ENCODE measurements at places on chromosomes 6 and 20.

GRCh38 chr20:43188861-43189553 is 699 bp downstream of the PTPRT start:
- no peak for DNase-seq

DNA sequence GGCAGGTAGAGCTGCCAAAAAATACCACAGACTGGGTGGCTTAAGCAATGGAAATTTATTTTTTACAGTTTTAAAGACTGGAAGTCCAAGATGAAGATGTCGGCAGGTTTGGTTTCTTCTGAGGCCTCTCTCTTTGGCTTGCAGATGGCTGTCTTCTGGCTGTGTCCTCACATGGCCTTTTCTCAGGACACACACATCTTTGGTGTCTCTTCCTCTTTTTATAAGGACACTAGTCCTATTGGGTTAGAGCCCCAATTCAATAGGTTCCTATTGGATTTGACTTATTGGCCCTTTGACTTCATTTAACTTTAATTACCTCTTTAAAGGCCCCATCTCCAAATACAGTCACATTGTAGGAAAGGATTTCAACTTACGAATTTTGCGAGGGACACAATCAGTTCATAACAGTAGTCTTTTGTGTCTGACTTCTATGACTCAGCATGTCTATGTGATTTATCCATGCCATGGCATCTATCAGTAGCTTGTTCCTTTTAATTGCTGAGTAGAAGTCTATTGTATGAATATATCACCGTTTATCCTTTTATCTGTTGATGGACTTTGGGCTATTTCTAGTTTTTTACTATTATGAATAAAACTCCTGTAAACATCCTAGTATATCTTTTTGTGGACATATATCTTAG is 11.0 kb upstream of the TCP11 start:
- DNase-seq, result no peak

DNA sequence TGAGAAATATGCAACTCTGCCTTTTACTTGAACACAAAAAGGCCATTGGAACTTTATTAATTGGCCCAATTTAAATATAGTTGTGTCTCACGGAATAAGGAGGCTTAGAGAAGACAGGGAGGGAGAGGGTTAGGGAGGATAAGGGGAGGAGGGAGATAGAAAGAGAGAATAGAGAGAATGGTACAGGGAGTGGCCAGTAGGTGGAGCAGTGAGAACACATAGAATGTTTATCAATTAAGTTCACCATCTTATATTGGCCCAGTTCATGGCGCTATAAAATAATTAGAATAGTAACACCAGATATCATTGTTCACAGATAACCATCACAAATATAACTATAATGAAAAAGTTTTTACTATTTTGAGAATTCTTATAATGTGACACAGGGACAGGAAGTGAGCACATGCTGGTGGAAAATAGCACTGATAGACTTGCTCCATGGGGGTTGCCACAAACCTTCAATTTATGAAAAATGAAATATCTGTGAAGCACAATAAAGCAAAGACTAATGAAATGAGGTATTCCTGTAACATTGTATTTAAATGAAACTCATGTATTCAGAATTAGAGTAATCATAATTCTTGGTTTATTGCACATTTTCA is 374.1 kb upstream of the MANEA start:
- peak; percentile 47 for DNase-seq

DNA sequence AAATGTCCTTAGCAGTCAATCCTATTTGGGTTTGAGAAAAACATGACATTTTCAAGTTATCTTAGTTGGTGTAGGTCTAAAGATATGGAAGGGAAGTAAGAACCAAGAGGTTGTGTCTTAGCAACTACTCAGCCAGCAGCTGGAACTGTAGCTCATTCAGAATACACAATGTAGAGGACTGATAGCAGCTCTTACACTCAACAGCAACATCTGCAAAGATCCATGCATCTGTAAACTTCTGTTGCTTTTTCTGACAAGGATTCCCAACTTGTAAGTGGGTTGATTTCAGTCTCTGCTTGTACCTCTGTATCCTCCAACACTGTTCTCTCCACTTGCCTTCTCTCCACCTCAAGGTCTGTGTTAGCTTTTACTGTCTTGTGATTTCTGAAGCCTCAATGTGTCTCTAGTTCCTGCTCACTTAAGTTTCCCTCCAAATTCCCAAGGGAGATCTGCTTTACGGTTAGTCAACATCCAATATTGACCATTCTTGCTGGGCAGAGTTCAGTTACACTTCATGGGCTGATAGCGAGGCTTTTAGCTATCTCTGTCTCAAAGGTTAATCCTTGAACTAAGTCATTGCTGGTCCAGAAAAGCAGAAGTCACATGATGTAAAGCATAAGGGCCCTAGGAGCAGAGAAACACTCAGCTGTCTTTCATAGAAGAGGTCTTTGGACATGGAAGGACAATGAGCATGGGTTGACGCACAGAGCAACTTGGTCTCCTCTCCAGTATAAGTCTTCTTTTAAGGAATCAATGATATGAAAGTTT is 71.6 kb upstream of the LGSN start:
- no peak for DNase-seq

- no peak for DNase-seq
These were observed 160.1 kb downstream of the ZFAND3 start for GRCh38 chr6:37979392-37980221.

GRCh38 chr6:166795879-166796278 is 160.5 kb downstream of the RNASET2 start:
- no peak for DNase-seq

DNA sequence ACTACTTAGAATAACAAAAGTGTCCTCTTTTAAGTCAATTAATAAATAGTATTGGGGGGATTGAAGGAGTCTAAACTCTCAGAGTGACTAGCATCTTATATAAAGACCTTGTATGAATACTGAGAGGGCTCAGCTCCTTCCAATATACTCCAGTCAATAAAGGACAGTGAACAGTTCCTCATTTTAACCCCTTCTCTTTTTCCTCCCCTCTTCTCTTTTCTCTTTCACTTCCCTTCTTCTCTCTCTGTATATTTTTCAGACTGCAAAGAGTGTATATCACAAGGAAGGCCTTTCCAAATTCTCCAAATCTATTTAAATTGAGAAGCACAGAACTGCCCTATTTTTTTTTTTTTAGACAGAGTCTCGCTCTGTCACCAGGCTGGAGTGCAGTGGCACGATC is 99.5 kb downstream of the CD164 start:
- no peak for DNase-seq

- DNase-seq, result no peak
These were observed 324.5 kb downstream of the SOX4 start for GRCh38 chr6:21918041-21918440.

DNA sequence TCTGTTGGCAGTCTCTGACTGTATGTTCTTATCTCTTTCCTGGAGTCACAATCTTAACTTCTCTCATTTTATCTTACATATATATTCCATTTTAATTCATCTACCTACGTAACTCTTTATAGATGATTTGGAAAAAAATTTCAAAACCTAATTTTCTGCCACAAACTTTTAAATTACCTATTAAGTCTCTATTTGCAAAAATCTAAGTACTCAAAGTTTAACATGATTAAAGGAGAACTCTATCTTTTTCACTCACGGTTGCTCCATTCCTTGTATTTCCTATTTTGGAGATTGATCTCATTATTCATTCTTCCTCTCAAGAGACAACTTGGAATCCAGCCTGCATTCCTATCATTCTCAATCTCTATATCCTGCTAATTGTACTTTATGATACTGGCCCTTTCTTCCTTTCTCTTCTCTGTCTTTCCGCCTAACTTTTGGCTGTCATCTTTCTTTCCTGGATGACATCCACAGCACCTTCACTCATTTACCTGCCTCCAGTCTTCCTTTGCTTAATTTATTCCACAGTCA is 1071.1 kb upstream of the CITED2 start:
- no peak for DNase-seq

GRCh38 chr6:168619560-168620314 is 178.8 kb downstream of the SMOC2 start:
- peak; percentile 53 for DNase-seq

- DNase-seq, result no peak
These were observed 585.6 kb downstream of the DHX35 start for GRCh38 chr20:39547546-39548408.

GRCh38 chr20:6562111-6562510 is 205.4 kb upstream of the BMP2 start:
- DNase-seq, result no peak

- no peak for DNase-seq
These were observed 24.5 kb upstream of the POPDC3 start for GRCh38 chr6:105204331-105204730.

DNA sequence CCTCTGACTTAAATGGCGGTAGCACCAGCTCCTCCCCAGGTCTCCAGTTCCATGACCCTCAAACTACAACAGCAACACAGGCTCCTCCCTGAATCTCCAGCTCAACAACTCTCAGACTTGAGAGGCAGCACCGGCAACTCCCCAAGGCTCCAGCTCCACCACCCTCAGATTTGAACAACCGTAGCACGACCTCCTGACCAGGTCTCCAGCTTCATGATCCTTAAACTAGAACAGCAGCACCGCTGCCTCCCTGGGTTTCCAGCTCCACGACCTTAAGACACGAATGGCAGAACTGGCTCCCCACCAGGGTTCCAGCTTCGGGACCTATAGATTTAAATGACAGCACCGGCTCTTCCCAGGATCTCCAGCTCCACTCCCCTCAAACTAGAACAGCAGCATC is 325.8 kb downstream of the PREX1 start:
- no peak for DNase-seq

DNA sequence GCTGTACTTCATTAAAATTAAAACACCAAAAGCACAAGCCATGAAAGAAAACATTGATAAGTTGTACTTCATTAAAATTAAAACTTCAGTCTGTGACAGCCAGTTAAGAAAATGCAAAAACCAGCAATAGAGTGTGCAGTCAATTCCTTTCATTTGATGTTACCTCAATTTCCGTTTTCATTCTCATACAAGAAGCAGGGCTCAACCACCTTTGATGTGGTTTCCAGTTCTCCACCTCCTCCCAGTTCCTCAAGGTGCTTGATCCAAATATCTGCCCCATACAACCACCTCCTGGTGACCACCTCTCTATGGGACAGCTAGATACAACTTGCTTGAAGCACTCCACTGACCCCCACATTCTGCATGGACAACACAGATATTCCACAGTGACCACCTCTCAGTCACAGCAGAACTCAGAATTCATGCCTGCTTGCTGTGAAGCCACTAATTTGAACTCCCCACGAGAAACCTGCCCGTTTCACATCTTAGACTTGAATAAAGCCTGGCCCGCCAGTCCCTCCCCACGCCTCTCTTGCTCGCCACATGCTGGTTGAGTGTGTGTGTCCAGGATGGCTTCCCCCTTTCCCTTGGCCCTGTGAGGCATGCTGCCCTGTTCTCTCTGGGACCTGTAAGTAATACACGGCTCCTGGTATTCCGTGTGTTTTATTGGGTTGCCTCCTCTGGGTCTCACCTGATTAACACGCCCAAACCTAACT is 66.1 kb downstream of the FAM50B start:
- no peak for DNase-seq

GRCh38 chr6:43885399-43886066 is 115.5 kb downstream of the VEGFA start:
- no peak for DNase-seq

GRCh38 chr20:36310215-36310981 is 4.3 kb downstream of the DLGAP4 start:
- no peak for DNase-seq

- peak; percentile 24 for DNase-seq
These were observed 94.1 kb upstream of the KCNG1 start for GRCh38 chr20:51116765-51117686.

GRCh38 chr20:14197097-14197496 is 140.3 kb downstream of the FLRT3 start:
- no peak for DNase-seq

- no peak for DNase-seq
These were observed 358.9 kb downstream of the CENPW start for GRCh38 chr6:126698732-126699240.

GRCh38 chr6:15287670-15288375 is 42.0 kb downstream of the JARID2 start:
- no peak for DNase-seq

GRCh38 chr6:37491830-37492208 is 7.9 kb downstream of the CCDC167 start:
- no peak for DNase-seq

DNA sequence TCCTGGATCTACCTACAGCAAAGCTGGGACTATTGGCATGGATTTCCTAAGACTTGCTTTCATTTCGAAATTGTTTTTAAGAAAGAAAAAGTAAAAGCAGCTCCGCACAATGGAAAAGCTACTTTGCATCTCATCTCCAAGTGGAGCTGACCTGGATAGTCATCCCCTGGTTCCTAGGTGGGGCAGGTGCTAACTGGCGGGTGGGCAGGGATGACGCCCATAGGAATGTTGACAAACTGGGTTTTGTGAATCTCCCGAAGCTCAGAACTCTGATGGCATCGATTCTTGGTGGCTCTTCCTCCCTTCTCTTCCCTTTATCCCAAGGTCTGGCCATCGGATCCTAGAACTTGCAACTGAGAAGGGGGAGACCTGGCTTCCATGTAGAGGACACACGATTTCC is 12.4 kb upstream of the EZR start:
- no peak for DNase-seq

- no peak for DNase-seq
These were observed 44.3 kb upstream of the BCLAF1 start for GRCh38 chr6:136333824-136334464.

- DNase-seq, result no peak
These were observed 56.0 kb downstream of the BCAS1 start for GRCh38 chr20:54014293-54014926.

- DNase-seq, result no peak
These were observed 2.8 kb downstream of the EBF4 start for GRCh38 chr20:2695206-2695983.

DNA sequence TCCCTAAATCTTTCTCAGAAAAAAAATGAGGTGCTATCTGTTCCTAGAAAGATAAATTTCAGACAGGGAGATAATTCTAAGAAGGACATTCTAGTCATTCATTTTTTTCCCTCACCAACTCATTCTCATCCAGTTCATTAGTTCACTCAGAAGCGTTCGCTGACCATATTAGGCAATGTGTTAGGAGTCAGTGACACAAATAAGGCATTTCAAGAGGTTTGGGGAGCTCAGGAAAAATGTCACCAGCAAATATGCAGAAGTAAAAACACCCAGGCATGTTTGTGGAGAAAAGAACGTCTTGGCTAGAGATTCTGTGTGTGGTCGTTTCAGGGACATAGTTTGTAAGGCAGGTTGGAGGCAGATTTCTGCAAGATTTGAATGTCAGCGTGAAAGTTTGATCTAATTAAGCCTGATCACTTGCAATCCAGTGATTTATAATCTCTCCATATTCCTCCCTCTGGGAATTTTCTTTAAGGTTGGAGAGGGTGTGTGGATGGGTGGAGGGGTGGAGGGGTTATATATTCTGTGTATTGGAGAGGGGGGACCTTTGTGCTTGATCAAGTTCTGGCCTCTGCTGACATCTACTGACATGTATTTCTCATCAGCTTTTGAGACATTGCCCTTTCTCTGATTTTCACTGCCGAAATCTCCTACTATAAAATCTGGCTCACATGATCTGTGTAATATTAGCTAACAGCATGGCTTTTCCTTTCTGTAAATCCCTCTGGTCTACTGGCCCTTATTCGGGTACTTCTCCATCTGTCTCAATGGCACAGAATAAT is 3.6 kb downstream of the MYCT1 start:
- no peak for DNase-seq

GRCh38 chr6:84093441-84094435 is 60.2 kb downstream of the MRAP2 start:
- DNase-seq, result no peak

- no peak for DNase-seq
These were observed 291.1 kb downstream of the CLIC5 start for GRCh38 chr6:45724511-45724910.

Data from Calu3 (cell line).